Epithelial cell of umbilical artery (primary cell): ENCODE measurements at places on chromosomes 2 and 18. TPM values are rescaled to one million over a fixed set of nuclear protein-coding genes. Genes with fewer than 3 reads are reported as not detected.

SEMA4F gene
- total RNA-seq = 4.2 and 4.7 TPM in 2 replicates

SLC38A11 gene
- not detected in 2 replicates for total RNA-seq

NLRC4 gene
- not detected in 2 replicates for total RNA-seq

LRRC30 gene
- total RNA-seq = not detected in 2 replicates

SANBR gene
- 12.7 and 17.9 TPM in 2 replicates for total RNA-seq

OTOS gene
- not detected in 2 replicates for total RNA-seq

NYAP2 gene
- total RNA-seq = not detected in 2 replicates

TUBA4A gene
- 5.3 and 8.8 TPM in 2 replicates for total RNA-seq
